ENCODE measurements at places on chromosomes 7 and 10. TPM values are rescaled to one million over a fixed set of nuclear protein-coding genes. Genes with fewer than 3 reads are reported as not detected.

GRCh38 chr10:49710966-49711365 is 31.5 kb downstream of the C10orf53 start:
- no peak for DNase-seq

- DNase-seq = no peak
Observed at GRCh38 chr10:70441895-70442309, 421 bp upstream of the NODAL start.

- DNase-seq = peak; percentile 8
Observed at GRCh38 chr10:70940834-70941568, 52.6 kb upstream of the PCBD1 start.

- DNase-seq = no peak
Observed at GRCh38 chr7:31476073-31476745, 37.7 kb upstream of the ITPRID1 start.

Gene GRM8
- not detected for total RNA-seq
